ENCODE measurements at places on chromosomes 1 and 21.

- DNase-seq, result no peak
Observed at GRCh38 chr1:231045286-231045685, 5.2 kb upstream of the FAM89A start.

DNA sequence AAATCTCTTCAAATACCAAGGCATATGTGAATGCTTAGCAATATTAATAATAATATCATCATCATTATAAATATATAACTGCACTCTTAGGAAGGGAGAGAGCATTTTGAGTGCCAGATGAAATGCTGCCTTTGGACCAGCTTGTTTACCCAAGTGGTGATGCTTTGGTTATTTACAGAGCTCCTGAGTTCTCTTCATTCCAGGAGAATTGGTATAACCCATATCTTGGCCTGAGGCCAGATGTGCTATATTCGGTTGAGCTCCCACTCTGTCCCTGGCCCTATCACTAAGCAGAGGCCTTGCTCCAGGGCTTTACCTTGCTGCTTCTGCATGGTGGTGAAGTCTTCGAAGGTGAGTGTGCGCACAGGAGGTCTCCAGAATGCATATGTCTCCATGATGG is 89.4 kb downstream of the TBX15 start:
- no peak for DNase-seq

DNA sequence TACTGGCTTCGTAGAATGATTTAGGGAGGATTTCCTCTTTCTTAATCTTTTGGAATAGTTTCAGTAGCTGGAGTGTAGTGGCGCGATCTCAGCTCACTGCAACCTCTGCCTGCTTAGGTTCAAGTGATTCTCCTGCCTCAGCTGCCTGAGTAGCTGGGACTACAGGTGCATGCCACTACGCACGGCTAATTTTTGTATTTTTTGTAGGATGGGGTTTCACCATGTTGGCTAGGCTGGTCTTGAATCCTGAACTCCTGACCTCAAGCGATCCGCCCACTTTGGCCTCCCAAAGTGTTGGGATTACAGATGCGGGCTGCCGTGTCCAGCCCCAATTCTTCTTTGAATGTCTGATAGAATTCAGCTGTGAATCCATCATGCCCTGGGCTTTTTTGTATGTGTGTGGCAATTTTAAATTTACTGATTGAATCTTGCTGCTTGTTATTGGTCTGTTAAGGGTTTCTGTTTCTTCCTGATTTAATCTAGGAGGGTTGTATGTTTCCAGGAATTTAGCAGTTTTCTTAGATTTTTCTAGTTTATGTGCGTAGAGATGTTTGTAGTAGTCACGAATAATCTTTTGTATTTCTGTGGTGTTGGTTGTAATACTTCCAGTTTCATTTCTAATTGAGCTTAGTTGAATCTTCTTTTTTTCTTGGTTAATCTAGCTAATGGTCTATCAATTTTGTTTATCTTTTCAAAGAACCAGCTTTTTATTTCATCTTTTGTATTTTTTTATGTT is 15.3 kb downstream of the MAN1C1 start:
- no peak for DNase-seq

- no peak for DNase-seq
Observed at GRCh38 chr21:15976807-15977206, 247.0 kb downstream of the USP25 start.

- DNase-seq, result no peak
Observed at GRCh38 chr1:229420765-229421164, 13.1 kb downstream of the ACTA1 start.

DNA sequence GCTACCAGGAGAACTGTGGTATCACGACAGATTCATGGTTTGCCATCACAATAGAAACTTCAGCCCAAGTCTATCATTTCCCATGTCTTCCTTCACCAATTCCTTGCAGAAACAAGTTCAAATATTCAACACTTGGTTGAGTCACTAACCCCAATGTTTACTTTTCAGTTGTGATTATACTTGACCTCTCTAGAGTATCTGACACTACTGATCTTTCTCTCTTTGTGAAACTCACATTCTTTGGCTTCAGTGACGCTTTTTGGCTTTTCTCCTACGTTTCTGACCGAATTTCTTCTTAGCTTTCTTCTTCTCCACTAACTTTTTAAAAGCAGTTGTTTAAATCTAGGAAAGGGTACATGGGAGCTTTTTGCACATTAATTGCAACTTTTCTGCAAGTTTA is 48.8 kb upstream of the HMGB4 start:
- DNase-seq, result no peak

GRCh38 chr21:45509566-45510465 is 32.4 kb downstream of the SLC19A1 start:
- no peak for DNase-seq

- DNase-seq, result no peak
Observed at GRCh38 chr1:33696962-33697361, 166.9 kb upstream of the HMGB4 start.

DNA sequence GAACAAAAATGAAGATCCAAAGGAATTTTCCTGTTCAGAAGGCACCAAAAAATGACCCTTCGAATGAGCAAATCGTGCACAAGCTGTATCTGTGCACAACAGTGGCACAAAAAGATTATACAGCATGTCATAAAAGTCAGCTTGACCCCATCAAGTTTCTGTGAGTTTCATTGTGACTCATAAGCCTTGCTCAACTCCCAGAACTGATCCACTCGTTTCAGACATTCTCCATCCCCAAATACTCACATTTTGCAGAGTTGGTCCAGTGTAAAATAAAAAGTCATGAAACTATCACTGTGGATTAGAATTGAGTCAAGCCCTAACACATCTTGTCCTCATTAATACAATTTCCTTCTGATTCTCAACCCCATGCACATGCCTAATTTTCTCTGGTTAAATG is 174.7 kb upstream of the PKN2 start:
- DNase-seq, result no peak

DNA sequence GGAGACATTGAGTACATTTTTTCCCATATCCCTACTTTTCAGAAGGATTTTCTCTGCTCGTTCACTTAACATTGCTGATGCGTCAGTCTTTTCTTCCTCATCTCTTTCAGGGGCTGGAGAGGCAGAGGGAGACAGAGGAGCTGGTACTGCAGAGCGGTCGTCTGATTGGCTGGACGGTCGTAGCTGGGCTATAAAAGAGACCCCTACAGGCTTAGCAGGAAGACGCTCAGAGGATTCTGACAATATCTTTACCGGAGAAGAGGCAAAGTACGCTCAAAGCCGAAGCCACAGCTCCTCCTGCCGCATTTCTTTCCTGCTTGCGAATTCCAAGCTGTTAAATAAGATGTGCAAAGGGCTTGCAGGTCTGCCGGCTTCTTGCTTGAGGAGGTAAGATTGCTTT is at the start of gene RGS4:
Gene RGS4 (plus strand): TSS at position 220 of the 400 bp plus-strand sequence. CDS start 124 bp downstream, at position 344.
- DNase-seq, result no peak

GRCh38 chr1:104987210-104987609 is 1237.5 kb downstream of the AMY1C start:
- DNase-seq, result no peak

DNA sequence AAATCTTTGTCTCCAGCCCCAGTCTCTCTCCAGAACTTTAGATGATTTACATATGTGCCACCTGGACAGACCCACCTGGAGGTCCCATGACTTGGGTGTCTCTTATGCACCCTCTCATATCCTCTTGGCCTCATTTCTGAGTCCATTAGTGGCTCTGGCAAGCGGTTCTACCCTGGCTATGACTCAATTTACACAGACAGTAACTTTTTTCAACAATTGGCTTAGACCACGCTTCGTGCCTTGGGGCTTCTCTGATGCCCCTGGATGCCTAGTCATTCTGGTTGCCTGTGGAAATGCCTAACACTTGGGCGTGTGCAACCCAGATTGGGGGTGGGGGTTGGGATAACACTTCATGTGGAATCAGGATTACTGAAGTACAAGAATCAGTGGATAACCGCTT is 57.1 kb upstream of the GADD45A start:
- no peak for DNase-seq

DNA sequence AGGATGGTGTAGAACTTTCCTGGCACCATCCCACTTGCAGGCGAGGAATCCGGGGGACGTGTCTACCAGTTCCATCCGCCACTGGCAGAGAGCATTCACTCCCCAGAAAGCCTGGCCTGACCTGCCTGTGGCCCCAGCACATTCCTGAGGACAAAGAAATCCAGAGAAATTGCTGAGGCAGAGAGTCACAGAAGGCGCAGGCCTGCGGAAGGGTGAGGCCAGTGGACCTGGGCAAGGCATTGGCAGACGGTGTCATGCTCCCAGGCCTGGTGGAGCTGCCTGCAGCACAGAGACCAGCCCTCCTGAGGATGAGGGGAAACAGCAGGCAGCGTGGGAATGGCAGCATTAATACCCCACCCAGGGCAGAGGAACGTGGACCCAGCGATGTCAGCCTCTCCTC is 81.2 kb upstream of the F3 start:
- DNase-seq, result no peak

DNA sequence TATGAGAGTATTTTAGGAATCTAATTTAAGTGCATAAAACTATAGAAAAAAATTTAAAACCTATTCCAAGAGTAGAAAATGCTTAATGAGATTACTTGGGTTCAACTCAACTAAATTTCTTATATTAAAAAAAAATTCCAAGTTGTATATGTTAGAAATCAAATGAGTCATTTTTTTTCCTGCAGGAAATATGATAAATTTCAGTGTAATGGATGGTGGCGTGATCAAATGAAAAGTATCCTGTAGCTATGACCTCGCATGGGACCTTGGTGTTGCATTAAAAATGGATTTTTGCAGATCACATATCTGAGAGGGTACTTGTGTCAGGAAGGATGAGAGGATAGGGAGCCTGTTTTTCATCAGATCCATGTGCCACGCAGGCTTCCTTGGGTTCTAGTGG is 17.9 kb downstream of the ATP5PO start:
- DNase-seq, result no peak

- no peak for DNase-seq
Observed at GRCh38 chr1:15573477-15573876, 11.4 kb downstream of the AGMAT start.

DNA sequence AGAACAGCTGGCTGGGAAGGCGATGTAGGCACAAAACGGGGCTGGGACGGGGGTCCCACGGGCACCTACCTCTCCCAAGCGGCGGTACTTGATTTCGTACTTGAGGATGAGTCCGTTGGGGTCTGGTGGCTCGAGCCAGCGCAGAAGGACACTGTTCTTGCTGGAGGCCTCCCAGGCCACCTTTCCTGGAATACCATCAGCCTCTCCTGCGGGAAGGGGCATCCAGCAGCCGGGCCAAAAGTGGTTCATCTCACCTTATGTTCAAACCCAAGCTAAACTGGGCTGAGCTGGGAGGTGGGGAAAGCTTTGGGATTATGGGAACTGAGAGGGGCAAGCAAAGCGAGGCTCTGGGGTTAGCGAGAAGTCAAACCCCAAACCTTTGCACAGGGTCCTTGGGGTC is 14.3 kb downstream of the INSRR start:
- DNase-seq, result no peak

DNA sequence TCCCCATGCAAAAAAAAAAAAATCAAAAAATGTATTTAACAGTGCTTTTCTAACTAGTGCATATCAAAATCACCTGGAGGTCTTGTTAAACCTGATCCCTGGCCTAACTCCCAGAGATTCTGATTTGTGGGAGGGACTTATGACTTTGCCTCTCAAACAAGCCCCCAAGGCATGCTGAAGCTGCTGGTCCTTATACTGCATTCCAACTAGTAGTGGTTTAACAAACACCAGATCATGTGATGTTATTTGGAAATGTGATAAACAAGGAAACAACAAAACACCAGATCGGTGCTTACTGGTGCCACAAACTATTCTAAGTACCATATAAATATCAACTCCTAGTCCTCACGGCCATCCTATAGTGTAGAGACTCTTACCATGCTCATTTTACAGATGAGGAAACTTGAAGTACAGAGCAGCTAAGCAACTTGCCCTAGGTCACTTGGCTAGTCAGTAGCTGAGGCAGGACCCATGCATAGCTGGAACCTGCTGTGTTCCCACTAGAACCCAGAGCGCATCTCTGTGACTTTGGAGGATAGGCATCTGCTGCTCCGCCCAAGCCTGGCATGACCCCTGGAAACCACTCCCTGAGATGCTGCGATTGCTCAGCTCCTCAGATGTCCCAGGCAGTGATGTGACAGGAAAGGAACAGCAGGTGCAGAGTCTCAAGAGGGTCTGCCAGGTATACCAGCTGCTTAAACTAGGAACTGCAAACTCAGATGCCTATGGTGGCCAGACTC is 38.1 kb downstream of the SOX13 start:
- no peak for DNase-seq

- no peak for DNase-seq
Observed at GRCh38 chr21:36613059-36613458, 85.9 kb upstream of the SIM2 start.

GRCh38 chr1:2474933-2475371 is 1.1 kb upstream of the PLCH2 start:
- no peak for DNase-seq

- peak; percentile 69 for DNase-seq
Observed at GRCh38 chr1:6599141-6599975, 3.3 kb downstream of the KLHL21 start.

GRCh38 chr1:177091040-177091439 is 73.5 kb downstream of the ASTN1 start:
- DNase-seq, result no peak

DNA sequence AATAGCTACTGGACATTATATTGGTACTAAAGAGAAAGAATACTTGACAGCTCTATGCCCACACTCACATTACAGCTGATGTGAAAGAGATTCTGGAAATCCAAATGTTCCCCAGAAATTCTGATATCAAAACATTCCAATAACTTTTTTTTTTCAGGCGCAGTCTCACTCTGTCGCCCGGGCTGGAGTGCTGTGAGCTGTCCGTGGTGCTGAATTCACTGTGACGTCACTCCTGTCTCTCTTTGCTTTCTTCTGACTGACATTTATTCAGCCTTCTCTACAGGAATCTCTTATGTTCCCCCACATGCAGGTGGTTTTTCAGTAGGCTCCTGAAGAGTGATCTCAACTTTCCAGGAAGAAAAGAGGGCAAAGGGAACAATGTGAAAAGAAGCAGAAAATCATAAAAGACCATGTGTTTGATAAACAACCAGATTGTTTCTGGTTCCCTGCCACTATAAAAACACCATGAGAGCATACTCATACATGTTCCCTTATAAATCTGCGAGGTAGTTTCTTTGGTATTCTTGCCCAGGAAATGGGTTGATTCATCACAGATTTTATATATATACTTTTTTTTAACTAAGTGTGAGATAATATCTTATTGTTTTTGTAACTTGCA is 6.2 kb downstream of the S100A7A start:
- DNase-seq, result peak; percentile 60

- DNase-seq, result no peak
Observed at GRCh38 chr1:110341872-110342331, 2.7 kb downstream of the RBM15 start.

- DNase-seq, result no peak
Observed at GRCh38 chr1:46809904-46810303, 11.1 kb downstream of the CYP4B1 start.
